Heart left ventricle (tissue), 16 donors: ENCODE measurements at places on chromosomes 2 and 18. TPM values are rescaled to one million over a fixed set of nuclear protein-coding genes. Genes with fewer than 3 reads are reported as not detected.

- no peak for DNase-seq
Observed at GRCh38 chr18:46554406-46555080, 102.5 kb downstream of the LOXHD1 start.

GRCh38 chr2:65686928-65687521 lies 254.6 kb upstream of the SPRED2 start:
- no peak for DNase-seq

LAMA3 gene
- polyA plus RNA-seq = 1.2 TPM

FTCDNL1 gene
- 0.75 TPM for polyA plus RNA-seq

TMEM198 gene
- 10.2 TPM for polyA plus RNA-seq

DNA sequence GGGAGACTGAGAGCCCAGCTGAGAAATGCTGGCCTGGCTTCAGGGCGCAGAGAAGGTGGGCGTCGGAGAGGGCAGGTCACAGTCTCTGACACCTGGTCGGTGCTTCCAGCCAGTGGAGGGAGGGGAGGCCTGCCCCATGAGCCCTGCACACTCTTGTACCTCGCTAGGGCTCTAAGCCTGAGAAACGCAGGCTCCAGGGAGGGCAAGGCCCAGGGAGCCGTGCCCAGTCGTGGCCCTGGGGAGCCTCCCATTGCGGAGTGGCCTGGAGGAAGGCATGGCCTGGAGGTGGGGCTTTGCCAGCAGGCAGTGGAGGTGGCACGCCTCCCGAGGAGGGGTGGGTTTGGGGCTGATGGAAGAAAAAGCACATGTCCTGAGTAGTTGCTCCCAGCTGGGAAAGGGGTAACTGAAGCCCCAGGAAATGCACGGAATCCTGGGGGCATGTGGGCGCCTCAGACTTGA lies 39.0 kb downstream of the MTERF4 start:
- DNase-seq = no peak

DNA sequence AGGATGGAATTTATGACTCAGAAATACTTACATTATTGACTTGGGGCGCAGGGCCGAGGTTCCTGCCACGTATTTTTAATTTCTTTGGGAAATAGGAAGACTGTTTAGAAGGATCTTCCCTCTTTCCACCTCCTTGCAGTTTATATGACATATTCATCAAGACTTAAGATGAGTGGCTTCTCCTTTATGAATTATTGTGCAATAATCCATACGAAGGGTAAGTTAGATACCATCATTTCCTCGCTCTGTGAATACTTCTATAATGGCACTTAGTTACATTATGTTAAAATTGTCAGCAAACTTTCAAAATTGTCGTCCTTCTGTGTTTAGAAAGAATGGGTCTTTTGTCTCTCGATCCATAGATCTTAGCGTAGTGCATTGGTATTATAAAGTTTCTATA lies 328.8 kb upstream of the UBE2E3 start:
- no peak for DNase-seq
